Fibroblast of skin of left quadriceps (primary cell): ENCODE measurements at places on chromosomes 12 and 14.

DNA sequence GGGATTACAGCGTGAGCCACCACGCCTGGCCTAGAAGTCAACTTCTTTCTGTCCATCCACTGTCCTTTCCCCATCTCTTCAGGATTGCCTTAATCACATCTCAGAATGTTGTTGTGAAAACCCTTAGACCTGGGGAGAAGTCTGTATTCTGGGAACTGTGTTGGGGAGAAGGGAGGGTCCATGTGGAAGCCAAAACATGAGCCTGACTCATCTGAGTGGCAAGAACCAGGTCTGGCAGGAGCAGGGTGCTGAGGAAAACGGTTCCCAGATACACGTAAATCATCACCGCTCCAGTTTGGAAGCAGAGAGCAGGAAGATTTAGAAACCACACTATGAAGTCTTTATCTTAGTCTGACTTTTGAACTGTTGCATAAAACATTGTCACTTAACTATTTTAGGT lies 245.6 kb upstream of the RGS6 start:
- DNase-seq = peak; percentile 61

GRCh38 chr12:118325081-118325480 lies 47.6 kb downstream of the TAOK3 start:
- DNase-seq = no peak

- DNase-seq = no peak
These were observed 85.5 kb downstream of the PRICKLE1 start for GRCh38 chr12:42504049-42504448.

DNA sequence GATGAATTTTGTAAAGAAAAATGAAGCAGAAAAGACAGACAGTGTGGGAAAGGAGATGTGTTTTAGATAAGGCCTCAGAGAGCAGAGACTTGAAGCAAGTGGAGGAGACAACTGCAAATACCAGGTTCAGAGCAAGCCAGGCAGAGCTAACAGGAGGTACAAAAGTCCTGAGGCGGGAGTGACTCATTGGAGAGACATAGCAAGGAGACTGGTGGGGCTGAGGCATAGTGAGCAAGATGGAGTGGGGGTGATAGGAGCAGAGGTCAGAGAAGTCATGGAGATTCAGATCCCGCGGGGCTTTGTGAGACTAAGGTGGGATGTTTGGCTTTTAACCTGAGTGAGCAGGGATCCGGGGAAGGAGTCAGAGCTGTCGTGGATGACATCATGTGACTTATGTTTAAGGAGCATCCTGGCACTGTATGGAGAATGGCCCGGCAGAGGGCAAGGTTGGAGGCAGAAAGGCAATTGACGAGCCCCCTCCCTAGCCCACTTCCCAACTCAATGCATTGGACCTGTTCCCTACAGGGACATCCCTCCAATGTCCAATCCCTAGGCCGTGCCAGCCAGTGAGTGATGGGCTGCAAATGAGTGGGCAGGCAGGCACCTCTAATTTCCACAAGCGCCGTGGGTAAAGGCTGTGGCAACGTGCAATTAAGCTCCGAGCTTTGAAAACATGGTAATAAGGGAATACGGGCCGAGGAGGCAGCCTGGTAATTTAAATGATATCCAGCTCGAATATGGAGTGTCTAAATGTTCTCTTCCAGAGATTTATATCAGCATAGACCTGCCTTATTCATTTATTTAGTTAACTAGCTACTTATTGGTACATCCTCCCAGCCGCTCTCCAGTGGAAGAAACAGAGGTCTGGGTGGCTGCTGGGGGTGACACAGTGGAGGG lies 206.8 kb upstream of the LHX5 start:
- no peak for DNase-seq

- DNase-seq = no peak
These were observed 442.2 kb downstream of the APAF1 start for GRCh38 chr12:99087278-99087677.

DNA sequence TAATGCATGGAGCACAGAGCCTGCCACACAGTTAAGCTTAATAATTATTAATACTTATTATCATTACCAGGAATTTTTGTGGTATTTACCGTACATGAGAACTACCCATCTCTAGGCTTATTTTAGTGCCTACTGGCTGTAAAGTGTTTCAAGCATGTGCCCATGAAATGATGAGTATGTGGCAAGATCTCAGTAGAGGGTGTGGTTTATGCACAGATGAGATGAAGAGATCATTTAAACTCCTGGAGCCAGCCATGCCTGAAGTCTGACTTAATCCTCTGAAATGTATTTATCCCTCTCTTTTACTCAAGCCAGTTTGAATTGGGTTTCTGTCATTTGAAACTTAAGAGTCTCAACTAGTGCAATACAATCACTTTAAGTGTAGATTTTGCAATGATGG lies 60.2 kb downstream of the DAO start:
- DNase-seq = no peak
